ENCODE measurements at places on chromosomes 6 and 20. TPM values are rescaled to one million over a fixed set of nuclear protein-coding genes. Genes with fewer than 3 reads are reported as not detected.

Gene UNC5CL
- 4.1 TPM for polyA plus RNA-seq

GRCh38 chr6:108883172-108883571 lies 35.0 kb downstream of the ARMC2 start:
- no peak for DNase-seq

DNA sequence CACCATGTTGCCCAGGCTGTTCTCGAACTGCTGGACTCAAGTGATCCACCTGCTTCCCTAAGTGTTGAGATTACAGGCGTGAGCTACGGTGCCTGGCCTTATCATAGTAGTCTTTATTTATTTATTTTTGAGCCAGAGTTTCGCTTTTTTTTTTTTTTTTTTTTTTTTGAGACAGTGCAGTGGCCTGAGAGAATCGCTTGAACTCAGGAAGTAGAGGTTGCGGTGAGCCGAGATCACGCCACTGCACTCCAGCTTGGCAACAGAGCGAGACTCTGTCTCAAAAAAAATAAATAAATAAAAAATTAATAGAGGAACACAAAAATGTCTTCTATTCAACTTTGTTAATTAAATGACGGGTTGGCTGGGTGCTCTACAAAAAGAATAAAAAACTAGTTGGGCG lies 12.9 kb downstream of the MAPRE1 start:
- DNase-seq = no peak

GRCh38 chr20:33868042-33868441 lies 56.9 kb downstream of the CHMP4B start:
- no peak for DNase-seq

- DNase-seq = no peak
Measured at GRCh38 chr20:905396-905961, 10.7 kb downstream of the ANGPT4 start.

Gene SIRPA
- polyA plus RNA-seq = 41.6 TPM

DNA sequence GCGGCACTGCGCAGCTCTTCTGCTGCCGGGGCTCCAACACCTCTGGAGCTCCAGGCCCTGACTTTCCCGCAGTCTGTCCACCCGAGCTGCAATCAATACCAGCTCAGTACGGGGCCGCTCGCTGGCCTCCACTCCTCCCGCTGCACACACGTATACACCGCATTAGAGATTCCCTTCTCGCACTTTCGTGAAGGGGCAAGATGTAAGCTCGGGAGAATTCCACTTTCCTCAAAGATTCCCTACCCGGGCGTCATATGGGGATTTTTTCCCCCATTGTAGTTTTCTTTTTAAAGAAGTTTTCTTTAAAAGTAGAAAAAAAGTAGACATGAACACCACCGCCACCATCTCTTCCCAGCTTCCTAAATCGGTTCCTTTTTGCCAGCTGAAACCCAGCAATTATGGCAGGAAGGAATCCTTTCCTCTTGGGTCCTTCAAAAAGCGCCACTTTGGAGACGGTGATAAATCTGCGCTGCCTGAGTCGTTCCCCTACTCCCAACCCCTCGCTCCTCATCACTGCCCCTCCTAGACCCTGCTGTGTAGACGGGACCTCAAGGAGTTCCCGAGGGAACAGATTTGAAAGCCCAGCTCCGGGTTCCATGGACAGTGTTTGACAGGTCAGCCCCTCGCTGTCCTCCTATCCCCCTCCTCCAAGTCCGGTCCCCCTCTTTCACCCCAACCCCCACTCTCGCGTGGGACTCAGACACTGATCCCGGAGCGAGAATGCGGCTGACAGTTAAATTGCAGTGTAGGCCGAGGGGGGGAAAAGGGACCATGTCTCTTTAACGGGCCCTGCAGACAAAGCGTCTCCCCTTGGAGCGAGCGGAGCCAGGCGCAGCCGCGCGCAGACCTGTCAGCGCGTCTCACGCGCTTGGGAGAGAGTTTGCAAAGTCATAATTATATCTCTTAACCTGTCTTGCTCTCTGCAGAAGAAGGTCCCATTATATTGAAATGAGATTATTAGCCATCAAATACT lies 39.5 kb downstream of the NCR2 start:
- peak; percentile 43 for DNase-seq

Measured in hindlimb muscle (tissue), 1 donor.